ENCODE measurements at places on chromosomes 11 and 22. TPM values are rescaled to one million over a fixed set of nuclear protein-coding genes. Genes with fewer than 3 reads are reported as not detected.

The SCN2B gene
- 0.07 TPM for total RNA-seq

The PGA3 gene
- not detected for total RNA-seq

The TRAF6 gene
- total RNA-seq: 15.8 TPM

DNA sequence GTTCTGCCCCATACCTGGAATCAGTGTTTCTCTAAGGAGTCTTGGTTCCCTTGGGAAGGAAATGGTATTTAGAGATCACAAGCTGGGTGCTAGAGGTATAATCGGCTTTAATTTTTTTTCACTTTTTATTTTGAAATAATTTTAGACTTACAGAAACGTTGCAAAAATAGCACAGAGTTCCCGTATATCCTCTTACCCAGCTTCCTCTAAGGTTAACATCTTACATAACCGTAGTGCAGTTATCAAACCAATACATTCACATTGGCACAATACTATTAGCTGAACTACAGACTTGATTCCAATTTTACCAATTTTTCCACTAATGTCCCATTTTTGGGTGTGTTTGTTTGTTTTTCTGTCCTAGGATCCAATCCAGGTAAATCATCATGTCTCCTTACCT lies 63.8 kb downstream of the RBX1 start:
- DNase-seq: no peak

- no peak for DNase-seq
These were observed 38.4 kb downstream of the MOB2 start for GRCh38 chr11:1447845-1448825.

DNA sequence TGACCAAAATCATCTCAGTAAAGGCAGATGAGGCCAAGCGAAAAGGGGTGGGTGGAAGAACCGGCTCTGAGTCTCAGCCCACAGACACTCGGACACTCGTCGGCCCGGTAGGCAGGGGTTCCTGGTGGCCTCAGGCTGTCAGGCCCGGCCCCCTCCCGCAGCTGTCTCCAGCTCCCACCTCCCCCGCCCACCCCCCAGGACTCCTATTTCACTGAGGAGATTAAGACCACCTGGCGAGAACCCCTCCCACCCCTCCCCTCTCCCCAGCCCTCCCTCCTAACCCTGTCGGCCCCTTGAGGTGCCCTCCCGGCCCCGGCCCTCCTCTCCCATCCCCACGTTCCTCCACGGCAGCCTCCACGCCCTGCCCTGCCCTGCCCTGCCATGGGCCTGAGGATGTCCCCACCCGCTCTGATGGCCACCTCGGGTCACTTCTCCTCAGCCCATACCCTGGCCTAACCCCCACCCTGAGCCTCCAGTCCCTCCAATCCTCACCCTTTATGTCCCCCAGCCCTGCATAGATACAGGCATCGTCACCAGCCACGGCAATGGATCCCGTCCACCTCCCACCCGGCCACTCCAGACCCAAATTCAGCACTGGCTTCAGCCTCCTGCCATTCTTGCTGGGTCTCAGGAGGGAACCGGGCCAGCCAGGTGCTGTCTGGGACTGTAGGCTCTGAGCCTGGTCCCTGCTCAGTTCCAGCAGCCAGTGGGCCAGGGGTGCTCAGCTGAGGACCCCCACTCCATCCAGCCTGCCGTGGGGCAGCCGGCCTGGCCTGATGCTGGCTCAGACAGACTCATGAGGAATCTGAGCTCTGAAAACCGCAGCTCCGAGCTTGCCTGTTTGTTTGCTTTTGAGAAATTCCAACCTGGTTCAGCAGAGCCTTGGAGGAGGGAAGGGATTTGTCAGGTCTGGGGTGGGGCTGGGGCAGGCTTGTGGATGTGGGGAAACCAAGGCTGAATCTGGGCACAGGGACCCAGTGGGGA lies 9.8 kb upstream of the TBX1 start:
- no peak for DNase-seq

- DNase-seq: no peak
These were observed 93.2 kb downstream of the RELT start for GRCh38 chr11:73469401-73469800.

GRCh38 chr11:75562048-75562835 lies at the start of gene SERPINH1:
SERPINH1 (plus strand) TSS chr11:75562253; CDS start chr11:75566350, 4,097 bp downstream.
- no peak for DNase-seq
